Naive thymus-derived CD8-positive, alpha-beta T cell (primary cell): ENCODE measurements at places on chromosomes 4 and X.

GRCh38 chr4:162685410-162685809 lies 481.3 kb downstream of the NAF1 start:
- no peak for DNase-seq

- DNase-seq: no peak
These were observed 56.6 kb upstream of the RBM47 start for GRCh38 chr4:40686081-40686913.

DNA sequence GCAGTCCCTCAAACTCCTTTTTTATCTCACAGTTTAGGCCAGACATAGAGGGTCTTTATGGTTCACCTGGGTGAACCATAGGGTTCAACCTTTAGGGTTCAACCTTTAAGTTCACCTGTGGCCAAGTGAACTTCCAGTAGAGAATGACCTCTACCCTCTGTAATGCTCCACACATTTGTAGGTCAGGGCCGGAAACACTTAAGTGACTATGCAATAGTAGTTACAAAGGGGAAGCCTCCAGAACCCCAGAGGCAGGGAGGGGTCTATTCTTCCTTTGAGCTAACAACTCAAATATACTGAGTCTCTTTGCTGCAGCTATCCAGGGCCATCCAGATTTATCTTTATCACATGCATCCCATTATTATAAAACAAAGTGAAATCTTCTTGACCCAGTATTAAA lies 100.0 kb downstream of the LARP1B start:
- DNase-seq: no peak

- no peak for DNase-seq
These were observed 68.2 kb downstream of the MRPL1 start for GRCh38 chr4:77930876-77931275.

DNA sequence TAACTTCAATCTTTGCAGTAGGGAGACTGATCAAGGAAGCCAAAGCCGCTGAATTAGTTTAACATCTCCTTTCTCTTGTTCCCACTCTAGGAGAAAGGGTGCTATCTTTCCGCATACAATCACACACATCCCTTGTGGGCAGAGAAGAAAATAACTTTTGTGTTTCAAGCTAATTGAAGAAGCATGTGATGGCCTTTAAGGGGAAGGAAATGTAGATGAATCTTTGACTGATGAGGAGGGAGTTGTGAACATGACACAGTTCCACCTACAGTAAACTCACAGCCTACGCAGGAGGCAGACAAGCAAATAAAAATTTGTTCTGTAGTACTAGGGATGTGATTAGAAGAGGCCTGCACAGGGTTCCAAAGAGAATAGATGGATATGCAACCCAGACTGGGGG lies 14.7 kb upstream of the SPATA4 start:
- no peak for DNase-seq

DNA sequence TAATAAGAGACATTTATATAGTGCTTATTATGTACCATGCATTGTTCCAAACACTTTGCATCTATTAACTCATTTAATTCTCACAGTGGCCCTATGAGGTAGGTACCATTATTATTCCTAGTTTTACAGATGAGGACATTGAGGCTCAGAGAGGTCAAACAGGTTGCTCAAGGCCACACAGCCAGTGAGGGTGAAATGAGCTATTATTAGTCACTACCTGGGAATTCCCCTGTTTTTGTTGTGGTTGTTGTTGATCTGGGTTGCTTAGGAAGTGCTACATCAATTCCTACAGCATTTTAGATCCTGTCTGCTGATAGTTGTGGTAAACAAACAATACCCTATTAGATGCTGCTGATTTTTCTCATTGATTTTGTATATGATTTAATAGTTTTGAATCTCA lies 41.2 kb downstream of the APLN start:
- no peak for DNase-seq

DNA sequence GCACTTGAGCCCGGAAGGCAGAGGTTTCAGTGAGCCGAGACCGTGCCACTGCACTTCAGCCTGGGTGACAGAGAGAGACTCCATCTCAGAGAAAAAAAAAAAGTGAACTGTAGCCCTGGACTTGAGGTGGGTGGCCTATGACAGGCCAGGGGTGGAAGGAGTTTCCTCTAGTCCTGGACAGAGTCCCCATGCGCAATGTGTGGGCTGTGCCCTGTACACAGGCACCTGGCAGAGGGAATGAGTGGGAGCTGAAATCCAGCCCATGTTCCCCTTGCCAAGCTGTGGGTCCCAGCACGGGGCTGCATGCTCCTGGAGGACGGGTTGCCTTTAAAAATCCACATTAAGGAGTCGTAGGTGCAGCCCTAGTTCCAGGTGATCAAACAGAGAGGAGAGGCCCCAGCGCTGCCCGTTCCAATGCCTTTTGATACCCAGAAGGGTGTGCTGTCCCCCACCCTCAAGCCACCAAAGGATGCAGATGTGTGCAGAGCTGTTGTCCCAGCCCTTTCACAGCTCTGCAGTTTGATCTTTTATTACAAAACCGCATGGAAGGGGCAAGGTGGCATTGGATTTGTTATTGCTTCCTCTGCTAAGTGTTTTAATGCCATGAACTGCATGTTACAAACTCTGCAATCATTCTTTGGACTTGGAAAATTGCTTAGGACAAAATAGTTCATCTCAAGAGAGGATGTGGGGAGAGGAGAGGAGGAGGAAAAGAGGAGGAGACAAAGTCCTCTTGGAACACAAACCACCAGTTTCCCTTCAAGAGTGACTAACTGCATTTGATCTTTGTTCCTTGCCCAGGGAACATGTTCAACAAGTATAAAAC lies 38.0 kb upstream of the PDK3 start:
- no peak for DNase-seq

DNA sequence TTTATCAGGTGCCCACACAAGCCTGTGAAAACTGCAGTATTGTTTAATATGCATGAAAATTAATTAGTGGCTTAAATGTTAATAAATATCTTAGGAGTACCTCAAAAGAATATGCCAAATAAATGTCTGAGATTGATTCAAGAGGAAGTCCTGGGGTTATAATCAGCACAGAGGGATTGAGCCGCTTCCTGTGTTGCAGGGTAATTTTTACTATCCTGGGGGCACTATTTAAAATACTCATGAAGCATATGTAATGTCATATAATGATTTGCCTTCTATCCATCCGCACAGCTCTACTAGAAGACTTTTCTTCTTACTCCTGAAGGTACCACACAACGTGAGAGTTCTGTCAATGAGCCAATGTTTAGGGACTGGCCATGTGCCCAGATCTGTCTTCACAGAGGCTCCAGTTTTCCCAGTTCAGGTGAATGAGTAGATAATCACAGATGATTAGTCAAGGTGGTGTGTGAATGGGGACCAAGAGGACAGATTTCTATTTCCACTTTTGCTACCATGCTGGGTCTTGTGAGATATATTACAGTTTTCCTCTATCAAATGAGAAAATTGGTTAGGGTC lies 233.3 kb downstream of the USP46 start:
- no peak for DNase-seq

GRCh38 chr4:151669990-151670389 lies 90.8 kb downstream of the GATB start:
- no peak for DNase-seq

GRCh38 chr4:99915449-99915848 lies 21.2 kb upstream of the LAMTOR3 start:
- DNase-seq: no peak

DNA sequence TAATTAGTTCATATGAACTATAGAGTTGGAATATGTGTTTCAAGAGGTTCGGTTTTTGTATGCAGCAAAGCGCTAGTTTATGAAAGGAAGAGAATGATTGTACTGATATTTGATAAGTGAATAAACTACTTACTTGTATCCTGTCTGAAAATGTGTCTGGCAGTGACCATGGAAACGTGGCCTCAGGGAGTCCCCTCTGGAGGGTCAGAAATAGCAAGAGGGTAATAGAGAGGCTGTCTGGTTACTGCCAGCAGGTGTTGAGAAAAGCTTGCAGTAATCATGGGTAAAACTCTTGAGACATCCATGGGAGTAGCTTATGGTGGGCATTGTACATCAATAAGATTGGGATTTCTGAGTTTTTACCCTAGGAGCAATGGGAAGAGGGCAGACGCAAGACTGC lies 77.1 kb downstream of the DCLK2 start:
- DNase-seq: no peak

GRCh38 chr4:6380746-6381410 lies 91.5 kb downstream of the PPP2R2C start:
- no peak for DNase-seq

GRCh38 chrX:40448793-40449192 lies 132.0 kb upstream of the ATP6AP2 start:
- no peak for DNase-seq

- DNase-seq: no peak
These were observed 21.2 kb downstream of the ZFP42 start for GRCh38 chr4:188016754-188017153.

DNA sequence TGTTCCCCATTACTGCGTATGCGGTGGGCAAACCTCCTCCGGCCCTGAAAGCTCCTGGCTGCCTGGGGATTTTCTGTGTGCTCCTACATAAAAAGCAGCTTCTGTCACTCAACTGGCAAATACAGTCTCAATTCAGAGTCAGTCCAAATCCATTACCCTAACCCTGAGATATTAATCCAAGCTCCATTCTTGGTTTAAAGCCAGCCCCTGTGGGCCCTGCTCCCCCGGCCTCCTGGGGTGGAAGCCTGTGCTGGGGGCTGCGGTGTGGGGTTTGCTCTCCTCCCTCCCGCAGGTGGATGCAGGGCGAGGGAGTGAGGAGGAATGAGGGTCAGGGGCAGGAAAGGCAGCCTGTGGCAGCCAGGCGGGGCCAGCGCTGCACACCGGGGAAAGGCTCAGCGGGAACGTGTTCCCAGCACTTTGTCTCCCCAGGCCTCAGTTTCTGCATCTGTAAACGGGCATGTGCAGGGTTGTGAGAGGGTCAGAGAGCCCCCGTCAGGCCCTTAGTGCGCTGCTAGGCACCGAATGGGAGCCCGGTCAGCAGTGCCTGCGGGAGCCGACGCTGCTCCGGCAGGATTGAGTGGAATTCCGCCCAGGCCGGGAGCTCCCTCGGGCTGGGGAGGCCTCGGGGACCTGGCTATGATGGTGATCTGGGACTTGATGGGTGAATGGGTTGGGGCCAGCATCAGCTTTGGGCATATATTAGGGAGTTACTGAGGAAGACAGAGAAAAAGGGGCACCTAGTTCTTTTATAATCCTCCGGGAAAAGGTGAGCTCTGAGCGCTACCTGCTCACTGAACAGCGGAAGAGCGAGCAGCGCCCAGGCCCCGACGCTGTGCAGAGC lies 6.3 kb upstream of the RGS12 start:
- DNase-seq: no peak

DNA sequence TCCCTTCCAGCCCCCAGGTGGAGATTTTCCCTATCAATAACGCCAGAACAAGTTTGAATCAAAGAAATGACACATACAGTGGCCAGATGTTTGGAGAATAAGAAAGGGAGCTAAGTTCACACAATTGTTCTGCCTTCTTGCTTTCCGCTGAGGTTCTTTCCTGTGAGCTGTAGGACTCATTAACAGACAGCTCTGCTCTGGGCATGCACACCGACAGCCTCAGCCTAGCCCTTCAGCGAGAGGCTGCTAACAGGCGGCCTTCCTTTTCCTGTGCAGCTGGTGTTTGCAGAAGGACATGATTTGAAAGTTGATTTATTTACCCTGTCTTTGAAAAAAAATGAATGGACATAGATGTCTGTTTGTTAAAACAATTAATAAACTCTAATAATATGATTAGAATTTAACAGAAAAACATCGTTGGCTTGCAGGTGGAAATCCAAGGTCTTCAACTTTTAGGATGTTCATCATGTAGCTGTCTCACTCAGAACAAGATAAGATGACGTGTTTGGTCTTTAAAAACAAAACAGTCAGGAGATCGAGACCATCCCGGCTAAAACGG lies 183.3 kb downstream of the KDR start:
- peak; percentile 47 for DNase-seq

DNA sequence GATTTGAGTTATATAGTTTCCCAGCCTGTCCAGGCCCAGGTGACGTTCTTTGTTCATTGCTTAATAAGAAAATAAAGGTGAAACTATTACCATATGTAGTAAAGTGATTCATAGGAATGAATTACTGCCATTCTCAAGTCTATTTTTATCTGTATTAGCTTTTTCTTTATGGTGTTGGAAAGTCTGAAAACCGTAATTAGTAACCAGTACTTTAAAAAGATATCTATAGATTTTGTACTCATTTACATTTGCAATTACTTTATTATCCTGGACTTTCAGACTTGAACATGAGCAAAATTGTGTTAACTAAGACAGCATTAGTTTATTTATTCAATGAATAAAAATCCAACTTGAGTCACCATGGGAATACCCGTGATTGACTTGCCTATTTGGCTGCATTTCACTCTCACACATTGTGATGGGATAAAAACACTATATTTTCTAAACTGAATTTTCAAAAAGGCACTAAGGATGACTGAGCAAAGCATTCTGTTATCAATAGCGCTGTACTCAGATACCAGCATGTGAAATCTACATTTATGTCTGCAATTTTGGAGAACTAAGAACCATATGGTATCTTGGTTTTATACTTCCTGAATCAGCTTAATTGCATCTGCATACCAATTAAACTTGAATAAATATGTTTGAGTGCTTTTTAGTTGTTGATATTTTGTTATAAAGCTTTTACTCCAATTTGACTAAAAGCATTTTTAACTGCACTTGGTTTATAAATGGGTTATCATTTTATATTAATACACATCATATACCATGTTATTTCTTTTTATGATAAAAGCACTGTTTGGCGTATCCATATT lies 154.6 kb downstream of the CCSER1 start:
- no peak for DNase-seq

- DNase-seq: no peak
These were observed 36.0 kb downstream of the HTR2C start for GRCh38 chrX:114619874-114620273.

GRCh38 chr4:82842593-82842992 lies 44.0 kb upstream of the SCD5 start:
- DNase-seq: no peak

DNA sequence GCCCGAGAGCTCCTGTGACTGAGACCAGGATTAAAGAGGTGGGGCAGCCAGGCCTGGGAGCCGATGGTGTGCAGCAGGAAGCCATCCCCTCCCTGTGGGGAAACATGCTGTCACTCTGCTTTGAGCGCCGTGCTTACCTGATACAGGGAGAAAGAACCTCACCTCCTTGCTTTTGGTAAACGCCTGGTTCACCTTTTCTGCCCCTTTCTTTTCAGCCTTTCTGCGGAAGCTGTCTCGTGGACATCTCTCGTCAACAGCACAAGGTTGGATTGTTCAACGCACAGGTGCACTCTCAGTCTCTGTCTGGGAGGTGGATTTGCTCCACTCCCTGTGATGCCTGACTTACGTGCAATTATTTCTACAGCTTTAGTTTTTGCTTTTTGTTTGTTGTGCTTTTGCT lies 12.0 kb downstream of the ZFYVE28 start:
- no peak for DNase-seq

GRCh38 chr4:169268951-169269760 lies 1.6 kb downstream of the SH3RF1 start:
- no peak for DNase-seq

- no peak for DNase-seq
These were observed 476.5 kb downstream of the NKX6-1 start for GRCh38 chr4:84022564-84022963.

DNA sequence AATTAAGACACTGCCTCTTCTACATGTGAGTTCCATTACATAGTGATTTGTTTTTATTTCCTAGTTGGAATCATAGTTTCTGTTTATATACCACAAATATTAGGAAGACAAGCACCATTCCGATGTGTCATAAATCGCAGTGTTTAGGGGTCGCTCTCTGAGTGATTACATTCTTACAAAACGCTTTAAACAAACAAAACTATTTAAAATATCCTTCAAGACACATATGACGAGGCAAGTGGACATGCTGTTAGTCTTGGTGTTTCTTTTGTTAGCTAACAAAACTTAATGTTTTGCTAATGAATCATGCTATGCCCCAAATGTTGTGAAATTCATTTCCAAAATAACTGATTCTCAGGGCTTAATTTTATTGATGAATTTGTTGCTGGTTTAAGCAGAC lies 1219.3 kb upstream of the PRKX start:
- DNase-seq: no peak

- DNase-seq: no peak
These were observed 453.4 kb upstream of the MAGEB2 start for GRCh38 chrX:29762006-29762405.
